H7 (cell line): ENCODE measurements at places on chromosomes 7 and 10. TPM values are rescaled to one million over a fixed set of nuclear protein-coding genes. Genes with fewer than 3 reads are reported as not detected.

DNA sequence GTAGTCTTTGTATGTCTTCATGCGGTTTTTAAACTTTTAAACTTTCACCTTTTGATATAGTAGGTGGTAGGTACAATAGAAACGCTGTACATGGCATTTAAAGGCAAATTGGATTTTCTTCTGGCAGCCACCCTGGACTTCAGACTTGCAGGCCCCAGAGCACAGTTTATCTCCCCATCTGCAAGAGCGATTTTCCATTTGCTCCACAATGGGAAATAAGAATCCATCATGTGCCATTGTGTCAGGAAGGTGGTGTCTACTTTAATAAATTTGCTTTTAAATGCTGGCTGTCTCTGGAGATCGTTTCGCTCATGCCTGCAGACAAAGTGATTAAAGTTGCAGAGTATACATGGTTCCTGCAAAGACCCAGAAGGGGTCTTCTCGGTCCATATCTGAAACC, 38.9 kb downstream of the UNC5B start:
- no peak for DNase-seq

DNA sequence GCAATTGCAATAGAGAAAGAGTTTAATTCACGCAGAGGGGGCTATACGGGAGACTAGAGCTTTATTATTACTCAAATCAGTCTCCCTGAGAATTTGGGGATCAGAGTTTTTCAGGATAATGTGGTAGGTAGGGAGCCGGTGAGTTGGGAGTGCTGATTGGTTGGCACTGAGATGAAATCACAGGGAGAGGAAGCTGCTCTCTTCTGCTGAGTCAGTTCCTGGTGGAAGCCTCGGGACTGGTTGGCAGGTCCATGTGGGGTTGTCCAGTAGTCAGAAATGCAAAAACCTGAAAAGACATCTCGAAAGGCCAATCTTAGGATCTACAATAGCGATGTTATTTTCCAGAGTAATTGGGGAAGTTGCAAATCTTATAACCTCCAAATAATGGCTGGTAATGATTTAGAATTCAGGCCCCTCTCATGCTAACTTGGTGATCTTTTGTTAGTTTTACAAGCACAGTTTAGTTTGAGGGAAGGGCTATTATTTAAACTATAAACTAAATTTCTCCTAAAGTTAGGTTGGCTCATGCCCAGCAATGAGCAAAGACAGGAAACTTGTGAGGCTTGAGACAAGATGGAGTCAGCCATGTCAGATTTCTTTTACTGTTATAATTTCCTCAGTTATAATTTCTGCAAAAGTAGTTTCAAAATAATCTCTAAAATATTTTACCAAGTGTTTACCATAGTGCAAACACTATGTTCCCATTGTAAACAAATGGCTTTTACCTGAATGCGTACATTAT, 39.4 kb upstream of the SLC25A13 start:
- no peak for DNase-seq

DNA sequence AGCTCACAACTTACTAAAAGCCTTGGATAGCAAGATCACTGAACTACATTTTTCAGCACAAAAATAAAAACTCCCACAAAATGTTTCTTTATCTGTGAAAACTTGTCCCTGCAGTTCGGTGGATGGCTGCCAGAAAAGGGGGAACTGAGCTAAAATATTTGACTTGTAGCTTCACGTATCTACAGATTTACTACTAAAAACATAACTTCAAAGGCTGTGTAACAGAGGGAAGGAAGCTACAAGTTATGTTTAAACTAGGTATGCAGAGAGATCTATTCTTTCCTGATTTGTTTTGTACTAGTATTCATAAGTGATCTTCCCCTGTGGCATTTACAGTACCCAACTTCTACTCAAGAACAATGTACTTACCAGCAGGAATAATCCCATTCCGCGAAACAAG, 25.1 kb downstream of the SGCE start:
- no peak for DNase-seq

GRCh38 chr10:91556691-91557566, 75.9 kb downstream of the PPP1R3C start:
- DNase-seq, result no peak

- DNase-seq, result no peak
Measured at GRCh38 chr10:60359066-60359465, 30.6 kb downstream of the ANK3 start.

- DNase-seq, result no peak
Measured at GRCh38 chr7:108263425-108263824, 133.3 kb upstream of the LAMB4 start.

The ZNF722 gene
- total RNA-seq, result not detected in 2 replicates

DNA sequence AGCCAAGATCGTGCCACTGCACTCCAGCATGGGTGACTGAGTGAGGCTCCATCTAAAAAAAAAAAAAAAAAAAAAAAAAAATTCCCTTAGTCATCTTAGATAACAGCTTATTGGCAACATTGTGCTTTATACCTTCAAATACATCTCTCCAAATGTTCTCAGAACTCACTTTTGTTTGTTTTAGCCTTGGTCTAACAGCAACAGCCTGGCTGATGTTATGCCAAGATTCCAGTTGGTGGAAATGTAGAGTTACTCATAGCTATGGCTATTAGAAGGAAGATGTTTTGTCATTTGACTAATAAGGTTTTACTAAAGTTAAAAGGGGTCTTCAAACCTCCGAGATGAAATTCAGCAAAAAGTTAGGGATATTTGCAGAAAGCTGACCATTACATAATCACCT, 481.4 kb downstream of the NEBL start:
- DNase-seq, result no peak

DNA sequence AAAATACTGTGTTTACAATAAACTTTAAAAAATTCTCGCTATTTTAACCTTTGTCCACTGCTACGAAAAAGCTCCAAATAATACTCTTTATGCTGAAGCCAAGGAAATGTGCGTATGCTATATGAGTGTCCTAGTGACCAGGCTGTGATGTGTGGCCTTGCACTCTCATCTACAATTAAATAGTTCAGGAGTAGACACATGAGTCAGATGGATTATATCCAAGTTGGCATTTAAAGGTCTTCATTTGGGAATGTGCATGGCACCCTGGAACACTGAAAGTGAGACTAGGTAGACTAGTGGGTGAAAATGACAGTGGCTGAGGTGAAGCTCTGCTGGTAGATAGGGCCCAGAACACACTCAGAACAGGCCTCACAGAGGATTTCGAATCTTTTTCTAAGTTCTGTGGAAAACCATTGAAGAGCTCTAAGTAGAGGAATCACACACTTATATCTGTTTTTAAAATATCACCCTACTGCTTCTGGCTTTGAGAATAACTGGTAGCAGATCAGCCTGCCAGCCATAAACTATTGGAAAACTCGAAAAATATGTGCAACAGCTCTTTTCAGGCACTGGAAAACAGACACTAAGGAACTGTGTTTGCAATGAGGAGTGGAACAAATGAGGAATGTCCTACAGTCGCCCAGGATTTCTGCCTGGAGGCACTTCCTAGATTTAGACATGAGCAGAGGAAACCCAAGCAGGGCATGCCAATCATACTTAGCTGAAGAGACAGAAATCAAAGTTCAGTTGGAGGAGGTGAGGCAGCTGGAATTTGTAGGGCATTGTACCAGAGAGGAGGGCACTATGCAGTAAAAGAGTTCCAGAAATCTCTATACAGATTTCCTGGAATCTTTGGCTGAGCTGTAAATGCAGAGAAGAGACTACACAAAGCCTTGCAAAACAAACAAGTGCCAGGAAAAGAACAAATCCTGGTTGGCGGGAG, 603.8 kb upstream of the LRRTM3 start:
- no peak for DNase-seq

DNA sequence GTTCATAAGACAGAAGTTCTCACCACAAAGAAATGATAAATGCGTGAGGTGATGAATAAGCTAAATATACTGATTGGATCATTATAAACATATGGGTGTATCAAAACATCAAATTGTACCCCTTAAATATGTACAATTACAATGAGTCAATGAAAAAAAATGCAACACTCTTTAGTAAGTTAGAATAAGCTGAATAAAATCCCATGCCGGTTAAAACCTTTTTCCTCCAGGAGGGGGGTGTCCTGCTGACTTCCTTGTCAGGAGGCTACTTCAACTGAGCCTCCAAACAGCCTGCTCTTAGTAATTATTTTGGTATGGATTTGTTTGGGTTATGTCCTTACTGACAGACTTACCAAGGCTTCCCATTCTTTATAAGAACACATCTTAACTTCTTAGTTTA, 649.1 kb downstream of the INHBA start:
- no peak for DNase-seq

The EGR2 gene
- 0.14 and 0.96 TPM in 2 replicates for total RNA-seq

DNA sequence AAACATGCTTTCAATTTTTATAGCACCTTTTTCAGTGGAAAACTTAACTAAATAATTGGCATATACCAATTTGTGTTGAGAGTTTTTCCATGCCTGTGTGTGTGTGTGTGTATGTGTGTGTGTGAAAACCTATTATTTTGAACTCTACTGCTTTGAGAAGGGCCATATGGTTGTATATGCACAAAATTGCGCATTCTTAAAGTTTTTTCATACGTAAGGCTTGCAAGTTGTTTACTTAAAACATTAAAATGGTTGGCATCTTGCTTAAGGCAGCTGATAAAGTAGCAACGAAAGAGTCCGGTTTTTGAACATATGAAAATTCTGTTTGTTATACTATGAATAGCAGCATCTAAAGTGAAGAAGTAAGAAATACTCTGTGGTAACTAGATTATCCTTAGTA, 84.1 kb downstream of the HDAC9 start:
- DNase-seq, result no peak

The DYDC2 gene
- total RNA-seq, result 0.97 and 1.1 TPM in 2 replicates

- no peak for DNase-seq
Measured at GRCh38 chr10:46029461-46030030, 877 bp downstream of the NCOA4 start.

The PLAC9 gene
- 4.9 and 5.1 TPM in 2 replicates for total RNA-seq

The SKIDA1 gene
- 10.4 and 15.1 TPM in 2 replicates for total RNA-seq

GRCh38 chr7:124686543-124687171, 78.9 kb downstream of the GPR37 start:
- no peak for DNase-seq
